ENCODE measurements at places on chromosomes 6 and 20.

DNA sequence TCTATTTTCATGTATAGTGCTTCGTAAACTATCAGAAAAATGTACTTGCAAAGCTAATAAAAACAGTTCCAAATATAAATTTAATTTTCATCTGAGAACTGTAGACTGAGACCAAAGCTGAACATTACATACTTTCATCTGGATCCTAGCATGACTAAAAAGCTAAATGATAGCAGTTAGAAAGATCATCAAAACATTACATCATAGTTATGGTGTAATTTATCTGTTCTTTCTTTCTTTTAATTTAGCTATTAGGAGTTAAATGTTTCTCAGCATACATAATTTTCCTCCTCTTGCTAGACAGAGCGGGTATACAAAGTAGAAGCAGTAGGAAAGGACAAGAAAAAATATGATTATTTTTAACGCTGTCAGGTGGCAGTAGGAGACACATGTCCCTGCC lies 164.2 kb upstream of the THEMIS start:
- DNase-seq = no peak

DNA sequence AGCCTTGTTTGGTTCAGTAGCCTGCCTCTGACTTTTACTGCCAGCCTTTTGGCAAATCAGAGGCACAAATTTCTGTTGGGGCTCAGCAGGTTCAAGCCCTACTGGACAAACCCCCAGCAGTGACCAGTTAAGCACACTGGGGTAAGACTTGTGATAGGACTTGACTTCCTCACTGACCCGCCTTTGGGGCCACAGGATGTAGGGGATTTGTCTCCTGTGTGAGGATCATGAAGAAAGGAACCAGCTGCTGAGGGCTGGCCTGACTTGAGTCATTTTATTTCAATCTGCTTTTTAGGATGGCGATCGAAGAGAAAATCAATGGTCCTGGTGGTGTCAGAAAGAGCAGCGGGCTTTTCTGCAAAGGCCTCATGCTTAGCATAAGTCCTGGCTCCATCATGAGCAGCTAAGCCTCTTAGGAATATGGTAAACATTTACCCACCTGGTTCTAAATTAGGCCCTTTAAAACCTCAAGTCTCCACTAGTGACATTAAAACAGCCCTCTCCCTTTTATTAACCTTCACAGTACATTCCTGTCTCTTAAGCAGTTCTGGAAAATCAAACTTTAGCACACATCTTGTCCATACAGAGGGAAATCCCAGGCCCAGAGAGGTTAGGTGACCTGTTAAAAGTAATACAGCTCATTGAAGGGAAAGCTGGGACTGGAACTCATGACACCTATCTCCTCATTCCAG lies 16.6 kb downstream of the CHMP4B start:
- DNase-seq = no peak

GRCh38 chr6:136592930-136593673 lies 42.9 kb upstream of the MAP7 start:
- no peak for DNase-seq

DNA sequence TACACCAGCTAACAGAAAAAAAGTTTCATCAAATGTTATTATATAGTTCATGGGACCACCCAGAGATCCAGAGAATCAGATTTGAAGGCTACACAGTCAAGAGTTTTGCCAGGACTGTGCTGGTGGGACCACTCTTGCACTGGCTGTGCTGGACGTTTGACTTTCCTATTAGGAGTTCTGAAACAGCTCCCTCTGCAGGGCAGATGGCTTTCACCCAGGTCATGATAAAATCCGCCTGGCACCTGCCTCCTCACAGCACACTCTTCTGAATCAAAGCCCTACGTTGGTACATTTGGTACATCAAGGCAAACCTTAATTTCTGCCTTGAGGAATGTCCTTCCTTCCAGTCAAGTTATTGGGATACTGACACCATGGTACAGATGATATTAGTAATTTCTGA lies 302.1 kb downstream of the ZNF217 start:
- no peak for DNase-seq

DNA sequence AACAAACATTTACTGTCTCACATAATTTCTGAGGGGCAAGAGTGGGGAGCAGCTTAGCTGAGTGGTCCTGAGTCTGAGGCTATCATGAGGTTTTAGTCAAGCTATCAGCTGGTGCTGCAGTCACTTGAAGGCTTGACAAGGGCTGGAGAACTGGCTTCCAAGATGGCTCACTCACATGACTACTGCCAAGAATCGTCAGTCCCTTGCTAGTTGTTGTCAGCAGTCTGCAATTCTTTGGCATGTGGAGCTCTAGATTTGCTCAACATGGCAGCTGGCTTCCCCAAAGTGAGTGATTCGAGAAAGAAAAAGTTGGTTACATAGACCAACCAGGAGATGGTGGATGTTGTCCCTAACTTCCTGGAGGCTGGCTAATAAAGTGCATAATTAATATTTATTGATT lies 2.8 kb upstream of the LRRC1 start:
- DNase-seq = no peak

GRCh38 chr6:38281126-38281525 lies 358.6 kb downstream of the BTBD9 start:
- no peak for DNase-seq

GRCh38 chr20:63293456-63293855 lies 470 bp downstream of the COL20A1 start:
- DNase-seq = no peak

DNA sequence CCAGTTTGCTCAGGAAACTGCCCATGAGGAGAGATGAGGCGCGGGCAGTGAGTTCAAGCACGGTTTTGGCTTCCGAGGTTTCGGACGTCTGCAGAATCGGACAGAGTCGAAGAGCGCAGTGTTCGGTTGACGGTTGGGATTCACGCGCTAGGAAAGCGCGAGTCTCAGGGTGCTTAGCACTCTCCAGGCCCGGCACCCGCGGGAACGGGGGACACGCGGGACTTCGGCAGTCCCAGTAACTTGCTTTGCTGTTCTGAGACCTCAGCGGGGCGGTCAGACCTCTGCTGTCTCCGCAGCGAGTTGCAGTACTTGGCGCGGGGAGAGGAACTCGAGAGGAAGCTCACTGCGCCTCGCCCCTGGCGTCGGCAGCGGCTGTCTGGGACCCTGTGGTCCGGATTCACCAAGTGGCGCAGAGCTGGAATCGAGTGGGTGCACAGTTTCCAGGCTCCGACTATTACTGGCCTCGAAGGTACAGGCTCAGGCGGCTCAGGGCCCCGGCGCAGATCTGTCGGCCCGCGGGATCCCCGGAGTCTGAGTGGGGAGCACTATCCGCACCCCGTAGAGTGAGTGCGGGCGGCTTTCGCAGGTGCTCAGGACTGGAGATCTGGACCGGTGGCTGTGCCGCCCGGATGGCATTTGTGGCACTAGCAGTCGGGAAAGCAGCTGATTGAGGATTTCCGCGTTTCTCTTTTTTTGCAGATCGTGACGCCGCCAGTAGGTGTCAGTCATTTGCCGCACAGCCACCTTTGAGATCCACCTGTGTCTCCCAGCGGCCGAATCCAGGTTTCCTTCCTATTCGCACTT lies at the start of gene POM121L2:
POM121L2 (minus strand) TSS at position 128 of the 804 bp plus-strand sequence; CDS start at position 25, 103 bp downstream.
- DNase-seq = no peak

- DNase-seq = no peak
Measured at GRCh38 chr6:137414599-137414998, 79.6 kb downstream of the OLIG3 start.

DNA sequence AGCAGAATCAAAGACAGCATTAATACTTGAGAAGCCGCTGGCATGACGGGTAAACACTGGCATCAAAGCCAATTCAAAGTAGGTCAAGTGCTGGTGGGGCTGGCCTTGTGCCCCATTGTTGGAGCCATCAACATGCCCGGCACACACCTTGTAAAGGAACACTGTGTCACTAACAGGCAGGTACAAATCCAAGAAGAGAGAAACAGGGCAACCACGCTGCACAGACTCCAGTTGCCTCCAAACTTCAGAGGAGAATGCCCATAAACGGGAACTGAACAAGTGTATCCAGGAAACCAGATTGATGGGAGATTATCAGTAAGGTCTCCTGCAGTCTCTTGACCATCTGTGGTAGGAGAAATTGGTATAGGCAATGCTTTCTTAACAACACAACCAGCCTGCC lies 127.0 kb upstream of the STXBP5 start:
- DNase-seq = no peak

GRCh38 chr6:32954267-32954666 lies 1.4 kb upstream of the HLA-DMA start:
- DNase-seq = no peak

- DNase-seq = no peak
Measured at GRCh38 chr20:19508449-19508848, 249.6 kb upstream of the RIN2 start.

- no peak for DNase-seq
Measured at GRCh38 chr6:35318196-35319171, 20.9 kb downstream of the DEF6 start.

GRCh38 chr6:98831057-98831958 lies 3.1 kb upstream of the POU3F2 start:
- DNase-seq = no peak

GRCh38 chr20:31803552-31804291 lies 15.4 kb upstream of the MYLK2 start:
- DNase-seq = no peak

DNA sequence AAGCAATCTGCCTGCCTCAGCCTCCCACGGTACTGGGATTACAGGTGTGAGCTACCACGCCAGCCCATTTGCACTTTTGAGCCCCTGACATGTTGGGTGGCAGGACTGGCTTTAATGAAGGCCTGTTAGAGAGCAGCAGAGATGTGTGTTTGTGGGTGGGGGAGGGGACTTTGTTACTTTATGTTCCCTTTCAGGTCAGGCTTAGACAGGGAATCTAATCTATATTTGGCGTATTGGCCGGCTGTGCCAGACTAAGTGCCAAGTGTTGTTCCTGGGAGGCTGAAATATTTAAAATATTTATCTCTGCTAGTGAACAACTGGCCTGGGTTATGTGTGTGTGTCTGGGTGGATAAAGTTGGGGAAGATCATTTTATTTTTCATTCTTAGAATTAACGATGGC lies 6.1 kb downstream of the GMPR start:
- no peak for DNase-seq

GRCh38 chr6:143234734-143235133 lies 174.0 kb downstream of the AIG1 start:
- DNase-seq = no peak

DNA sequence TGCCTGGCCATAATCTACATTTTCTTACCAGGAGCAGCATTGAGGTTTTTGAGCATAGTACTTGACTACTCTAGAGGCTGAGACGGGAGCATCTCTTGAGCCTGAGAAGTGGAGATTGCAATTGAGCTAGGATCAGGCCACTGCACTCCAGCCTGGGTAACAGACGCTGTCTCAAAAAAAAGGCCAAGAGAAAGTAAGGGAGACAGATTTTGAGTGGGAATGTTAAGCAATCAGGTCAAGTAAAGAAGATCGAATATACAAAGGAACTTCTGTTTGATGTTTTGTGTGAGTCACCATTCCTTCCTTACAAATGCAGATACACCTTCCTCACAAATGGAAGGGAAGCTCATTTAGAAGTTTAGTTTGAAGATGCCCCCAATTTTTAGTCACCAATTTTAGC lies 4.4 kb downstream of the PNRC1 start:
- no peak for DNase-seq

DNA sequence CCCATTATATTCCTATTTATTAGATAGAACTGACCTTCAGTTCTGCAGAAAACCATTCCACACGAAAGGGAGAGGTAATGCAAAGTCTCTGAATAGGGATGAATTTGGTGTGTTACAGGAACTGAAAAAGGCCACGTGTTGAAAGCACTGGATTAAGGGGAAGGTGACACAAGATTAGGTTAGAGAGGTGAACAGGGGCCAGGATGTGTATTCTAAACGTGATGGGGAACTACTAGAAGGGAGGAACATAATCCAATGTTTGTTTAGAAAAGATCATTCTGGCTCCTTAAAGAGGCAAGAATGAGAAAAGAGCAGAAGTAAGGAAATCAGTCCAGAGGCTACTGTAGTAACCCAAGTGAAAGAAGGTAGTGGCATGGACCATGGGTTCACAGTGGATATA lies 6.3 kb upstream of the ZKSCAN8 start:
- DNase-seq = no peak

DNA sequence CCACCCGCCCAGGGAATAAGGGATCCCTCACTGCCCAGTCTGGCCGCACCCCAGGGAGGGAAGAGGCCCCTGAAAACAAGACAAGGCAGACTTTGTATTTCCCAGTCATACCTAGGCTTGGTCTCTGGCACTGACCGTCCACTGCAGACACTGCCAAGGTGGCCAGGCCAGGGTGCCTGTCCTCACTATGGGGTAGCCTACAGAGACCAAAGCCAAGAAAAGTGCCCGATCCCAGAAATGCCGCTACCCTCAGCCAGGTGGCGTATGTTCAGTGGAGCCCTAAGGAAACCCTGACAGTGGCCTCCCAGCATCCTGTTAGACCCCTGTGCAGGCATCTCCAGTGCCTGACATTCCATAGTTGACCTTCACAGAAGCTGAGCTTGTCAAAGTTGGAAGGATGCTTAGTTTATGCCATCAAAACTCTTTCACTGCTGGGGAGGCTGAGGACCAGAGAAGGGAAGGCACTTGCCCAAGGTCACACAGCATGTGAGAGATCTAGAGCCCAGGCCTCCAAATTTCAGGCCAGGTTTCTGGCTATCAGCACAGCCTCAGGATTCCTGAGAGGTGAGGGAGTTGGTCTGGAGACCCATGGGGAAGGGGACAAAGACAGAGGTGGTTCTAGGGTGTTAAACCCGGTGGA lies 2.5 kb downstream of the SCRT2 start:
- no peak for DNase-seq

DNA sequence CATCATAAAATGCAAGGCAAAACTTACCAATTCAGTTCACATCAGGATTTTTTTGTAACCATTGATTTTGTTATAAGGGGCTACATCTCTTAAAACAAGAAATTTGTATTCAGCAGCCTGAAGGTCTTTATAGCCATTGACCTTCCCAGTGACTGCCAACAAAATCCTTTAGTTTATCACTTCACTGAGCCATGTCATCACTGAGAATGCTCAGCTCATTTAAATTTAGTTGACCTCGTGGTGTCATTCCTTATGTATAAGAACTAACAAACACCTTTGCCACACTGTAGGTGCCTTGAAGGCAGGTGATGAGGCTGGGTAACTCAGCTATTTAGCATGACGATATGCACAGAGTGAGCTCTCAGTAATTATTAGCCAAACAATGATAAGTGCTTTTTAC lies 77.7 kb downstream of the GRM1 start:
- DNase-seq = no peak

- no peak for DNase-seq
Measured at GRCh38 chr6:42468273-42468672, 16.5 kb upstream of the TRERF1 start.

DNA sequence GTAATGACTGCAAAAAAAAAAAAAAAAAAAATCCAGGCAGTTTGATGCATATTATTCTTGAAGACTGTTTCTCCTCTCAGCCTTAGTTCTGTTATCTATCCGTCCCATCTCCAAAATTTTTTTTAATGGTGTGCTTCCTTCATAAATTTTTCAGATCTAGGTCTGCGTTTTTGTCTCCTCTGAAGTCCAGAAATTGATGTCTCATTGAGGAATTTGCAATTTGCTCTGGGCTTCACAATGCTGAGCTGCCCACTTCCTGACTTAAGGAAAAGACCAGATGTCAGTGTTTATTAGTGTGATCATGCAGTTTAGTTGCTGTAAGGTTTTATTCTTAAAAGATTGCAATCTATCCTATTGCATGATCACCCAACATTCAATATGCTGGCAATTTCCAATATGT lies 297.6 kb downstream of the ZNF217 start:
- DNase-seq = no peak
